DMS 273 treated with DMSO at 0.1 percent for 48 hours (cell line): ENCODE measurements at places on chromosomes 2 and 18.

DNA sequence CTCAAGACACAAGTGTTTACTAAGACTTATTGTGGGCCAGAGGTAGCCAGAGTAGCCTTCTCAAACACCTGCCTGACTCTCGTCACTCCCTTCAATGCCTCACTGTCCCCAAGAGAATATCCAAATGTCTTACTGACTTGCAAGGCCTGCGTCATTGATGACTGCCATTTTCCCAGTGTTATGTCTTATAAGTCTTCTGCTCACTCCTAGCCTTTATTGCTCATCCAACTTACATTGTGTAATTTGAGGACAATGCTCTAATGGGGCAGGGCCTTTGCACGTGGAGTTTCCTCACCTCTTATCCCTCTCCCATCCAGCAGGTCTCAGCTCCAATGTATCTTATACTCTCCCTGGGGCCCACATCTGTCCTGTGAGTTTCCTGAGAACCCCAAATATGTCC, 10.1 kb upstream of the CD226 start:
- no peak for DNase-seq

GRCh38 chr2:24832931-24833701, 39.9 kb downstream of the CENPO start:
- no peak for DNase-seq

GRCh38 chr2:104812286-104812685, 41.6 kb upstream of the POU3F3 start:
- no peak for DNase-seq

- no peak for DNase-seq
These were observed 217.9 kb upstream of the RAB6C start for GRCh38 chr2:129761569-129762021.

DNA sequence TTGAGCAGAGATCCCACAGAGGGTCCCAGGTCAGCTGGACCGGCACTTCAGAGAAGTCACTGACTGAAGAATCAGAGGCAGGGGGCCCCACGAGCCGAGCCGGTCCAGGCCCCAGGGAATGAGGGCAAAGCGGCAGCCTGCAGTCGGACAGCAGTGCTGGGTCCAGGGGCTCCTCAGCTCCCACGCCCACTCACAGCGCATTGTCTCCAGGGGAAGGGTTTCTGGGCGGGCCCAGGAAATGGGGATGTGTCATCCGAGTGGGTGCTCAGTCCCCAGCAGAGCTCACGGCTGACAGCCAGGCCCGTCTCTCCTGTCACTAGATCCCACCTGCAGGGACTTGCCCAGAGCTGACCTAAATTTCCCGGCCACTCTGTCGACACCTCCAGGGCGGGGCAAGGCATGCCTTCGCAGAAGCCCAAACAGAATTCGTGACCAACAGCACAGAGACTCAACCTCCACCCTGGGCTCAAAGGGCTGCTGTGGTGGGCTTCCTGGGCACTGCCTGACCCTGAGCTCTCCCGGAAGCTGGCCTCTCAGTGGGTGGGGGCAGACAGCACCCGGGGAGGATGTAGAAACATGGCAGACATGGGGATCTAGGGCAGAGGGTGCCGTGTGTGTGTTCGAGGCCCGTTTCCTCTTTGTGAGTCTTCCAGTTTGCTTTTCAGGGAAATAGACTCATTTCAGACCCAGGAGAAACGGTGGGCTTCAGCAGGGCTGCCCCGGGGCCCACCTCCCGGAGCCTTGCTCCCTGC, 42.1 kb upstream of the TAF1B start:
- DNase-seq, result no peak

DNA sequence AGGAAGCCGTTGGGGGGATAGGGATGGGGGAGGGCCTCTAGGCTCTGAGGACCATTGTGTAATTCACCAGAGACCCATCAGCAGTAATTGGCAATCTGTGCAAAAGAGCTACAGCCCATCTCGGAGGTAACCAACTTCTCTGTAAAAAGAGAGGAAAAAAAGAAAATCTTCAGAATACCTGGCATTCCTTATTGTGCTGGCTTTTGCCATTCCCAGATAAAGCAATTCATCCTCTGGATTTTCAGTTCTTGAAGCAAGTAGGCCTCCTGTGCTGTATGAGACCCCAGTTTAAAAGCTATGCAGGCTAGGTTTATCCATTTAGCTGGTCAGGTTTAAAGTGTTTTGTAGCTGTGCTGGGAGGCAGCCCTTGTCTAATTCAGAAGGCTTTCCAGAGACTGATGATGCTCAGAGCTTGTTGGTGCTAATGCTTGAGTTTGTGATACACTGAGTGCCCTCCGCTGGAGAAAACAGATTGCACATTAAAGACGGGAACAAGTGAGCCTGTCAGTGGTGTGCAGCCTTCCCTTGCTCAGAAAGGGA, at the start of gene LRRTM4:
TSS of gene LRRTM4 (minus strand) at position 446 of the 540 bp plus-strand sequence.
- DNase-seq, result no peak

- no peak for DNase-seq
These were observed 124.1 kb downstream of the MEMO1 start for GRCh38 chr2:31886700-31887099.

DNA sequence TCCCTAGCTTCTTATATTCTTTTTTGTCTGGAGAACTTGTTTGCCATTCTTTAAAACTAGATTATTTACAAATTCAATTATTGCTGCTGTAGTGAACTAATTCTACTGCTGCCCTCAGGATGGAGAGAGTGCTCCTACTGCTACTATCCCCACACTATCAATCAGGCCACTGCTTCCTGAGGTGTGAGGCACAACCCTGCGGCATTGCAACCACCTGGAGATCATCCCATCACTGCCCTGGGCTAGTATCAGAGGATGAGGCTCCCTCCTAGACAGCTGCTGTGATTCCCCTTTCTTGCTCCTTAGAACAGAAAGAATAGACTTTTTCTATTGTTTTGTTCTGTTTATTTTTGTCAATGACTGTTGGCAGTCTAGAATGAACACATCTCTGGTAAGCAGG, 146.6 kb downstream of the CDH19 start:
- no peak for DNase-seq

- peak; percentile 67 for DNase-seq
These were observed 1.1 kb upstream of the SEH1L start for GRCh38 chr18:12946549-12947284.

- DNase-seq, result no peak
These were observed 53.8 kb downstream of the CTIF start for GRCh38 chr18:48592540-48593171.

- no peak for DNase-seq
These were observed 833.0 kb downstream of the SLC4A3 start for GRCh38 chr2:220460257-220460985.

- no peak for DNase-seq
These were observed 166.4 kb upstream of the RPRM start for GRCh38 chr2:153644955-153645354.

- DNase-seq, result no peak
These were observed 76.4 kb downstream of the LTBP1 start for GRCh38 chr2:33022989-33023727.

- DNase-seq, result peak; percentile 48
These were observed 48.5 kb upstream of the LYPD6B start for GRCh38 chr2:148989882-148990493.

- no peak for DNase-seq
These were observed 101.8 kb downstream of the LOXHD1 start for GRCh38 chr18:46555213-46555612.

DNA sequence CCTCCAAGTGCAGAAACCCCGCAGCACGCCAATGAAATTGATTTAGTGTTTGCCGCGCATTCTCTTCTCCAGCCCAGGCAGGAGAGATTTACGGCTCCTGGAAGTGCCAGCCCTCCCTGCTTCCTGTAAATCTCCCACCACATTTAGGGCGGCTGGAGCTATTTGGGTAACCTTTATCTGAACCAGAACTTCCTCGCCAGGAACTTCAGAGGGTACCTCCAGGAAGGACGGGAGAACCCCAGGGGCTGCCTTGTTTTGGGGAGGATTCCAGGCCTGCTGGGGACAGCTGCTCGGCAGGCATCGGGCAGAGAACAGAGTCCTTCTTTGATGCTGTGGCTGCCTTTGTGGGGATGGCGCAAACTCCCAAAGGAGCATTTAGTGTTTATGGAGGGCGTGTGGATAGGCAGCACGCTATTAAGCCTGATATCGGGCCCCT, 122.0 kb upstream of the MYCN start:
- DNase-seq, result no peak

DNA sequence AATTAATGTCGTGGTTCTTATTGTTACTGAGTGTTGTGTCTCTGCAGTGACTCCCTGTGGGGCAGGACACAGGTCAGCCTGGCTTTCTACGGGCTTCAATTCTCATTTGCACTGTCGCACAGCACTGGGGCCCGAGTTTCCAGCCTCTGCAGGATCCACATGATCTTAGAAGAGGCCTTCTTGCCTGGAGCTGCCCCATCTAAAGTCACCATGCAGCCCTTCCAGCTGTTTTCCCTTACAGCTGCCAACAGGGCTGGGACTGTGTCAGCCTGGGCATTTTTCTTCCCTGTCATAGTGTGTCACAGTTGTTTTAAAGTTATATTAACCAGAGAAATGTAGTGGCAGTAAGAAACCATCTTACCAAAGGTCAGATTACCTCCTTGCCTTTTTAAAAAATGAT, 27.0 kb downstream of the FHL2 start:
- DNase-seq, result no peak

DNA sequence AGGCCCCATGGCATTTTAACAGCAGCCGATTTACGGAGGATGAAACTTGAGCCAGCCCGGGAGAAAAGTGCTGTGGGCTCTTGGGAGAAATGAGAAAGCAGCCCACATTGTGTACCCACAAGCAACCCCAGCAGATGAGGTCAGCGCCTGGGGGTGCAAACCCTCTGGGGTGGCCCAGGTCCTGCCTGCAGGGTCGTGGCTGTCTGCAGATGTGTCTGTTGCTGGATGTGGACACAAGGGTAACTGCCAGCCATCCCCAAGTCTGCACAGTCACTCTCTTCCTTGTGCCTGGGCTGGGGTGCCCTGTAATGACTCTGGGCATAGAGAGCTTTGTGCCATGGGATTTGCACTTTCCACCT, 170.8 kb downstream of the PRKCE start:
- DNase-seq, result no peak

DNA sequence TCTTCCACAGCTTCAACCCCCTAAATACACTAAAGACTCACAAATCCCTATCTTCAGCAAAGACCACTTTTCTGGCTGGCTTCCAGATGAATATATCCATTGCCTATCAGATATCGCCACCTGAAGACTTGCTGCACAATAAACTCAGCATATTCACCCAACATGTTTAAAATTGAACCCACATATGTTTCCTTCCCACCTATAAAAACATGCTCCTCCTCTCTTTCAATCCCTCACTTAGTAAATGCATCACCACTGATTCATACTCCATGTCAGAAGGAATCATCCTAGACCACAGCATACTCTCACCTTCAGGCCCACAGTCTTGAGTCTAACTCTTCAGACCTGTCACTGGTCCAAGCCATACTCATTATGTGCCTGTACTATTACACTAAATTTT, 5.3 kb downstream of the SPC25 start:
- no peak for DNase-seq

GRCh38 chr18:35517715-35518114, 20.0 kb upstream of the INO80C start:
- DNase-seq, result no peak

DNA sequence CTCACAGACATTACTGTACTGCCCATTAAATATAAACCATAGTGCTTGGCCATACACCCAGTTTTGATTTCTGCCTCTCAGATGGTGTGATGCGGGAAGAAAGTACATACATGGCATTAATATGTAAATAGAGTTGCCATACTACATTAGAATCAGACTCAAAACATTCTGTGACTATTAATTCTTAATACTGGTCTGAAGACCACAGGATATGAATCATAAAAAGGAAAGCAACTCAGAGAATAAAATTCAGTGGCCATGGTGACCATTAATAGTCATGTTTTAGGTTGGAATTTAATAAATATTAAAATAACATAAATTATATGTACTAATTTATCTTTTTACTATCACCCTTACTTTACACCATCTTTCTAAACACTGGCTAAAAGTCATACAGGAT, 33.0 kb upstream of the WDR75 start:
- DNase-seq, result no peak

DNA sequence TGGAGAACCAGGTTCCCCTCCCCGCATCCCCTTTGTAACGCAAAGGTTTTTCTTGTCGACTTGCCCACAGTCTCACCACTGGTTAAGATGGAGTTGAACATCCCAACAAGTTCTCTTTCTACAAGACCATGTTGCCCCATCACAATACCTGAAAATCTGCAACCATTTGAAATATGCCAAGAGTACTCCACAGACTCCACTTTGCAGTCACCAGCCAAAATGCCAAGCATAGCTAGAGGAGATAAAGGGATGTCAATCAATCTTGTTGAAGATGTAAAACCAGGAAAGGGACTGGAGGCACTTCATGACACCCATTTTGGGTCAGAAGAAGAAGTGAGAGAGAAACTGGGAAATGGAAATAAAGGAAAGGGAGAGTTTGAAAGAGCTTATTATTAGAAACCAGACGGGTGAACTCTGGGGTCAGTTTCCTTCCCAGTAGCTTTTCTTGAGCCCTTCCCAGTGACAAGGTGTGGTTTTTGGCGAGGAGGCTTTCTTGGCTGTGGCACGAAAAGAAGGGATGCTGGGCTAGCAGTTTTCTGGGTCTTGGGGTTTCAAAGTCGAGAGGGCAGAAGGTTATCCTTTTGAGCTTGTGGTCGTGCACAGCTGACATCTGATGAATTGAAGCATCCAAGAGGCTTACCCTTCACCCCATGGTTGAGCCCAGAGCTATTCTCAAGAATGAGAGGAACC, 79.3 kb downstream of the ACAA2 start:
- DNase-seq, result no peak

DNA sequence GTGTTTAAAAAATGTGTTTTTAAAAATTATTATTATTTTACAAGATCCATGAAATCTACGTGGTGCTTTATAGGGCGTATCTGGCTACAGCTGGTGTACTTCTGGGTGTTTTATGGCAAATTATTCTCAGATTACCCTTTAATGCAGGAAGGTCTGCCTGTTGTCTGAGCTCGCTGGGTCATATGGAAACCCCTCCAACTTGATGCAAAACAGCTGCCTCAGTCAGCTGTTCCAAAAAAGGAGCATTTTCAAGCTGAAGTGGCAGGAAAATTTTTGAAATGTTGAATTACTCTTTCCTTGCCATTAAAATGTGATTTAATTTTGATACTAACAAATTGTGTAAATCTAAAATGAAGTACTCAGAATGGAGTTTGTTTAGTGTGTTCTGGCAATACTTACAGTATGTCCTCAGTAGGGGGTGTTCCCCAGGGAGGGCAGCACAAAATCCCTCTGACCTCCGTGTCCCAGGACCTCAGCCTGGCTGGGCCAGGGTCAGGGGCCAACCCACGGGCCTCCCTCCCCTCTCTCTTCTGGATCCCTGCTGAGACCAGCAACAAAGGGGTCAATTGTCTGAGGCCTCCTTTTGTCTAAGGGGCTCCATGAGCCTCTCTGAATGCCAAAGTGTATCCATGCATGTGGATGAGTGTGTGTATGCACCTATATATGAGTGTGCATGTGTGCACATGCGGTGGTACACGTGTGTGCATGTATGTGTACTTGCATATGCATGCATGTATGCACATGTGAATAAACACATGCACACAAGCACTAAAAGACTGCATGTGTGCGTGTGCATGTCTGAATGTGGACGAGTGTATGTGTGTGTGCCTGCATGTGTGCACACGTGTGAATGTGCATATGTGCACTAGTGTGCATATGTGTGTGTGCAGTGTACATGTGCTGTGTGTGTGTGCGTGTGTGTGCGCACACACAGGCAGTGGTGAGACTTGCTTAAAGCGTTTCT, 105.4 kb downstream of the ACOXL start:
- DNase-seq, result no peak
